ENCODE measurements at places on chromosomes 6 and 20. TPM values are rescaled to one million over a fixed set of nuclear protein-coding genes. Genes with fewer than 3 reads are reported as not detected.

Gene PAX1
- not detected for total RNA-seq

Gene PNPLA1
- total RNA-seq, result 0.35 TPM

- H3K4me1 ChIP-seq, result peaks cover 1% of the 10 kb centered on the region
- no peaks in the 10 kb centered on the region for H3K27me3 ChIP-seq
- no peaks in the 10 kb centered on the region for H3K36me3 ChIP-seq
- no peak overlapping the region for H3K4me3 ChIP-seq
- no peak for DNase-seq
These were observed 88.8 kb downstream of the CD83 start for GRCh38 chr6:14206391-14206790.

- no peaks in the 10 kb centered on the region for H3K27me3 ChIP-seq
- H3K4me3 ChIP-seq, result no peak overlapping the region
- no peak overlapping the region for H3K27ac ChIP-seq
These were observed 50.4 kb downstream of the SMPDL3A start for GRCh38 chr6:122839472-122839871.

Gene SYNGAP1
- total RNA-seq, result 23.0 TPM

DNA sequence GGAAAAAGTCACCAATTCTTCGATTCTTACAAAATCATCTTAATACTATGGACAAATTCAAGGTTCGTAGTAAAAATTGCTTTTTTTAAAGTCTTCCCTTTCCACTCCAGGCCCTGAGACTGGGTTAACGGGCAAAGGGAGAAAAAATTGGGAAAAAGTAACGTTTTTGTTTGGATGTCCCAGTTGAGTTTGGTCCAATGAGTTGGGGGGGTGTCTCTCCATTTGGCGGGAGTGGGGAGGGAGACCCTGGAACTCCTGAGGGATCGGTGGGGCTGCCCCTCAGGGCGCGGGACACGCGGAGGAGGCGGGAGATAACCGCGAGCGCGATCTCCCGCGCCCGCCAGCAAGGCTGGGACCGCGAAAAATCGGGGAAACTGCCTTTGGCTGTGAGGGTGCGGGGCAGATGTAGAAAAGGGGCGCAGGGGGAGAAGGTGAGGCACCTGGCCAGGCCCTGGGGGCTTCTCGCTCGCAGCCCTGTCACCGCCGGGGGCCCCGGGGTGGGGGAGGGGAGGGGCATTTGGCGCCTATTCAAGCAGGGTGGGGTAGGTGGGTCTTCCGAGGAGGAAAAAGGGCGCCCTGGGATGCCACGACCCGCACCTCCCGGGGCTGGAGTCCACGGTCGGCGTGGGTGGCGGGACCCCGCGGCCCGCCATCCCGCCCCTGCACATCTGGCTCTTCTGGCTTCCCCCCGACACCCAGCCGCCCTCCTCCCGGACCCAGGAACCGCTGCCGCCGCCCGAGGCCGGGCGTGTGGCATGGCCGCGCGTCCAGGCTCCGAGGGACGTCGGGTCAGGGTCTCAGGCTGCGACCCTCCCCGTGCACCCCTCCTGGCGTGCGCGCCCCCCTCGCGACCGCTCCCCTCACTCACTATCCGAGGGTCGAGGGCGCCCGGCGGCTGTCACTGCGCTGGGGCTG, 595 bp downstream of the FBXO5 start:
- H3K27me3 ChIP-seq, result no peaks in the 10 kb centered on the region
- H3K4me1 ChIP-seq, result peaks cover 24% of the 10 kb centered on the region
- no peaks in the 10 kb centered on the region for H3K36me3 ChIP-seq

GRCh38 chr6:37630281-37630799, 67.3 kb downstream of the MDGA1 start:
- peaks cover 4% of the 10 kb centered on the region for H3K27me3 ChIP-seq
- no peak overlapping the region for H3K27ac ChIP-seq
- DNase-seq, result no peak
- H3K4me1 ChIP-seq, result no peaks in the 10 kb centered on the region
- H3K4me3 ChIP-seq, result no peak overlapping the region
- no peaks in the 10 kb centered on the region for H3K36me3 ChIP-seq

DNA sequence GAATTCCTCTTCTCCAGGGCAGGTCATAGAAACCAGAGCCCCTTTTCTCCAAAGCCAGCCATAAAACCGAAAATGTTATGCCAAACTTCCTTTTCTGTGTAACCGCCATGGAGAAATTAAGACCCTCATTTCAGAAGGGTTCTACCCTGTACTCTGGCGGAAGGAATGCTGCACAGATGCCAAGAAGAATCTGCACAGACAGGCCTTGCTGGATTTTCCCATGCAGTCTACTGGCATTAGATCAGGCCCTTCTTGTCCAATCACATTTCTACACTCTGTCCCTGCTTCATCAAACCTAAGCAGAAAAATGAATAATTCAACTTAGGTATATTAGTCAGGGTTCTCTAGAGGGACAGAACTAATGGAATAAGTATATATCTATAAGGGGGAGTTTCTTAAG, 43.2 kb upstream of the MC3R start:
- no peak for DNase-seq
- no peaks in the 10 kb centered on the region for H3K36me3 ChIP-seq
- H3K27me3 ChIP-seq, result peaks cover 4% of the 10 kb centered on the region
- H3K27ac ChIP-seq, result no peak overlapping the region
- H3K4me3 ChIP-seq, result no peak overlapping the region

Gene BPIFB2
- not detected for total RNA-seq

DNA sequence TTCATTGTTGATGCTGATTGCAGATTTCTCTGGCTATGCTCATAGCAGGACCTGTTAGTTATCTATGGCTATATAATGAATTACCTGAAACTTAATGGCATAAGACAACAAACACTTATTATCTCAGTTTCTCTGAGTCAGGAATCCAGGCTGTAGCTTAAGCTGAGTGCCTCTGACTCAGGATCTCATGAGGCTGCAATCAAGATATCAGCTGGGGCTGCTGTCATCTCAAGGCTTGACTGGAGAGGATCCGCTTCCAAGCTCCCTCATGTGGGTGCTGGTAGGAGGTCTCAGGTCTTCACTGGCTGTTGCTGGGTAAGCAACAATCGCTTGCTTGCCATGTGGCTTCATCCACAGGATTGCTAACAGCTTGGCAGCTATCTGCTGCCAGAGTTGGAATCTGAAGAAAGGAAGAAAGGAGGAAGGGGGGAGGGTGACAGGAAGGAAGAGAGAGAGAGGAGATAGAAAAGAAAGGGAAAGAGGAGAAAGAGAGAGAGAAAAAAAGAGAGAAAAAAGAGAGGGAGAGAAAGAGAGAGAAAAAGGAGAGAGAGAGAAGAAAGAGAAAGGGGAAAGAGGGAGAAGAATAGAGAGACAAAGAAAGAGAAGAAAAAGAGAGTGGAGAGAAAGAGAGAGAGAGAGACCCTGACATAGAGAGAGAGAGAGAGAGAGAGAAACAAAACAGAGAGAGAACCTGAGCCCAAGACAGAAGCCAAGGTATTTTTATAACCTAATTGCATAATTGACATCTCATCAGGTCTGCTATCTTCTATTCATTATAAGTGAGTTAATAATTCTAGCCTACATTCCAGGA, 579.0 kb upstream of the BTBD3 start:
- H3K36me3 ChIP-seq, result no peaks in the 10 kb centered on the region
- DNase-seq, result no peak
- H3K27ac ChIP-seq, result no peak overlapping the region
- H3K4me1 ChIP-seq, result no peaks in the 10 kb centered on the region
- no peaks in the 10 kb centered on the region for H3K27me3 ChIP-seq
- H3K4me3 ChIP-seq, result no peak overlapping the region

DNA sequence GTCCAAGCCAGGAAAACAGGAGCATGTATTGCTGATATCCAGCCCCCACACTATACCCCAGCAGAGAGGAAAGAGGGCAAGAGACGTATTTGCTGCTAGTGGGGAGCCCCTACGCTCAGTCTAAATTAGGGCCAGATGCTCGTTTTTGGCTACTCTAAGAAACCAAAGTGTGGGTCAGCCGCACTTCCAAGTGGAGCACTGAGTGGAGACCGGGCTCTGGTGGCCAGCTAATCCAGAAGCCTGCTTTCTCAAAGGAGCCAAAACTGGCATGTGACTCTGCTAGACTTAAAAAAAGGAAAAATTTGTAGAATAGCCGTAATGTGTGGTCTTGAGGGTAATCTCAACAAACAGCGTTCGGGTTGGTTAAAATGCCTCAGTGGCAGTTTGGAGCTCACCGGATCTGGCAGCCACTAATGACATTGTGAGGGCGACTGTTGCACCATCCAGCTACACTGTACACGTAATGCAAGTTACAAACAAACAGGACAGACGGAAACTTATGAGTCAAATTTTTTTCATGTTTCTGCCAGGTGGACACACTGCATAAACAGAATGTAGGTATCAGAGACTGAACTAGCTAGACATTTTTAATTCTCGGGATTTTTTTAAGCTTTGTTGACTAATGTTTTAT, 230.9 kb downstream of the FOXC1 start:
- H3K27ac ChIP-seq, result no peak overlapping the region
- H3K4me1 ChIP-seq, result no peaks in the 10 kb centered on the region
- H3K27me3 ChIP-seq, result no peaks in the 10 kb centered on the region
- no peak for DNase-seq
- H3K4me3 ChIP-seq, result no peak overlapping the region
- no peaks in the 10 kb centered on the region for H3K36me3 ChIP-seq

- H3K4me3 ChIP-seq, result no peak overlapping the region
- H3K27ac ChIP-seq, result no peak overlapping the region
- no peaks in the 10 kb centered on the region for H3K4me1 ChIP-seq
- no peaks in the 10 kb centered on the region for H3K27me3 ChIP-seq
These were observed 275.2 kb downstream of the TFAP2B start for GRCh38 chr6:51093871-51094270.

DNA sequence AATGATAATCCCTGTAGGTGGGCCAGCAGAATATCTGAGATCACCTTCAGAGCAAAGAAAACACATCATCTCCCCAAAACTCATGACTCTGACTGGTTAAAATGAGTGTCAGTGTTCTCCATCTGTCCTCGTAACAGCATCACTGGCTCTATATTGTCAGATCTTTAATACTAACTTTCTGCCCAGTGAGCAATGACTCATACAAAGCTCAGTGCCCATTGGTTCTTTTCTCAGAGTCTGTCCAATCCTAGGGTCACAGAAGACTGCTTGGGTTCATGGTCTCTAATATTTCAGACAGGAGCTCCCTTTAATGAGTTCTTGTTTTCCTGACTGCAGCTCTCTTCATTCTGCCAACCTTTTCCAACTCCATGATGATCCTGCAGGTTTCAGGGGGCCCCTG, 36.4 kb downstream of the HLA-DPB1 start:
- no peaks in the 10 kb centered on the region for H3K36me3 ChIP-seq
- no peak overlapping the region for H3K27ac ChIP-seq
- H3K27me3 ChIP-seq, result peaks cover 24% of the 10 kb centered on the region
- no peak overlapping the region for H3K4me3 ChIP-seq

All from upper lobe of right lung (tissue), 1 donor.